ENCODE measurements at places on chromosomes 11 and 22.

DNA sequence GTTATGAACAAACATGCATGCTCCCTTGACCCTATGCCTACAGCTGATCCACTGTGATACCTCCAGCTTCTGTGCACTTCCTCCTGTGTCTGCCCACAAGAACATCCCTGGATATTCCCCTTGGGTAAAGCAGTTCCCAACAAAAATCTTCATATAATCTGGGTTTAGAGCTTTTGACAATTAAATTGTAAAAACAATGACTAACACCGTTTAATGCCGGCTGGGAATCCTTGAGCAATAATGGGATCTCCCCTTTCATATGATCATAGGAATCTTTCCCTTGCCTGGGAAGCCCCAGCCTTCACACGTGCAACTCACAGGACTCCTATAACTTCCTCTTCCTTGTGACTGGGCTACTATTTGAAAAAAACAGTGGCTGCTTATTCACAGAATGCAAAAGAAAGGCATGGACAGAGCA, 6.3 kb upstream of the ZC3H12C start:
- no peak for DNase-seq

GRCh38 chr11:95466416-95466815, 235.4 kb upstream of the SESN3 start:
- no peak for DNase-seq

GRCh38 chr22:17797721-17798559, 23.7 kb upstream of the BID start:
- DNase-seq: peak; percentile 29

GRCh38 chr11:74672956-74673692, 58.1 kb downstream of the CHRDL2 start:
- no peak for DNase-seq

DNA sequence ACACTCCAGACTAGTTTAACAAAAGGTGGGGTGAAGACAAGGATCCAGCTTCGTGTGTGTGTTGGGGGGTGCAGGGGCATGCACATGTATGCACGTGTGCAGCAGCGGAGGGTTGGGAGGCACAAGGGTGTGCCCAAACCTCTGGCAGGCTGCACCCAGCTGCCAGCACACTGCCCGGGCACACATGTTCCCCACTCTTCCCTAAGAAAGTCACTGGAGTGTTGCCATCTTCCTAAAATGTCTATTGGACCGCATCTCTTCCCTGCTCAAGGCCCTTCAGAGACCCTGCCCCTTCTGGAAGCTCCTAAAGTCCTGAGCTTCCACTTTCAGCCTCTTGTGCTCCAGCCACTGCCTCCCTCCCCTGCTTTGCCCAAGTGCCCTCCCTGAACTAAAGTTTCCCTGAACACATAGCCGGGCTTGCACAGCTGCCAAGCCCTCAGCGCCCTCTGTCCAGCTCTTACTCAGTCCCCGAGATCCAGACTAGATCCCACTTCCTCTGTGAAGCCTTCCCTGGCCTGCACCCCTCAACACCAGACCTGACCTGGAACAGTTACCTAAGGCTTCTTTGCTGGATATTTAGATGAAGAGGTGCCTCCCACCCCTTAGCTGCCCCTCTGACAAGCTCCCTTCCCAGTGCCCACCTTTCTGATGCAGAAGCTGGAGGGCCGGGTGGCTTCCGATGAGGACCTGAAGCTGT, 6.0 kb downstream of the CFL1 start:
- DNase-seq: no peak

DNA sequence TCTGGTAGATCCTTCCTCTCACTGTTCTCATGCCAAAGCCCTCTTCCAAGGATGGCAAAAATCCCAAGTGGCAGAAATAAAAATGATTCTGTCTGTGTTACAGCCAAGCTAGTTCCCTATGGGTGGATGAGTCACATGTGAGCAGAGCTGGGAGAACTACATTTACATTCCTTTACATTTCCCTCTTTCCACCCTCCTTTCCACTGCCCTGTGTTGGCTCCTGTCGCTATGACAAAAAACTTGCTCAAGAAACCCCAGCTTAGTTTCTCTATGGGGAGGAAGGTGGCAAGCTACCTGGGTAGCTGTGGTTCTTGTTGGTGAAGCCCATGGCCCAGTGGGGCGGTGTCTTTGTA, 10.2 kb upstream of the DDB2 start:
- DNase-seq: no peak

DNA sequence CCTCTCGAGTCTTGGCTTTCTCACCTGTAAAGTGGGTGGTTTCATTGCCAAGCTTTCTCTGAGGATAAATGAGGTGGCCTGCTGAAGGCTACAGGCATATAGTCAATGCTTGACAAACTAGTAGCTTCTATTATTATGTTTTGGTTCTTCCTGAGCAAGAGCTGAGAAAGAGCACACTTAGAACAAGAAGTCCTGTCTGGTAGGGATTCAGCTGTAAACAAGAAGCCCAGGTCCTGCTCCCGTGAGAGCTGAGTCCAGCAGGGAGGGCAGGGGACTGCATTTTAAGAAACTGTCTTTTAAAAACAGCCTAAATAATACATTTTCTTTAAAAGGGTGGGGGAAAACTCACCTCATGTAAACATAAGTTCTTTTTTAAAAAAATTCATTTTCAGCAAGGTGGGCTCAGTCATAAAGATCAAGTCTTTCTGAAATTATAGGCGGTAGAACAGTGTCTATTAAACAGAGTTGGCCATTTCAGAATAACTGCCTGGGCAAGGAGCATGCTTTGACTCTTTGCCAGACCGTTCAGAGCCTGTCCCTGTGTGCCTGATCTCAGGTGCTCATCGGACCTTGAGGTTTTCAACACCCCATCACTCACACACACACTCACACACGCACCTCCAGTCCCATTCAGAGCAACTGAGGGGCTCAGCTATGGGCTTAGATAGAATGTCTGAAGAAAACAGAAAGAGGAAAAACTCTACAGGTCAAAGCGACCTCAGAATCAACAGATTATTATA, 29.2 kb upstream of the MYO18B start:
- no peak for DNase-seq

DNA sequence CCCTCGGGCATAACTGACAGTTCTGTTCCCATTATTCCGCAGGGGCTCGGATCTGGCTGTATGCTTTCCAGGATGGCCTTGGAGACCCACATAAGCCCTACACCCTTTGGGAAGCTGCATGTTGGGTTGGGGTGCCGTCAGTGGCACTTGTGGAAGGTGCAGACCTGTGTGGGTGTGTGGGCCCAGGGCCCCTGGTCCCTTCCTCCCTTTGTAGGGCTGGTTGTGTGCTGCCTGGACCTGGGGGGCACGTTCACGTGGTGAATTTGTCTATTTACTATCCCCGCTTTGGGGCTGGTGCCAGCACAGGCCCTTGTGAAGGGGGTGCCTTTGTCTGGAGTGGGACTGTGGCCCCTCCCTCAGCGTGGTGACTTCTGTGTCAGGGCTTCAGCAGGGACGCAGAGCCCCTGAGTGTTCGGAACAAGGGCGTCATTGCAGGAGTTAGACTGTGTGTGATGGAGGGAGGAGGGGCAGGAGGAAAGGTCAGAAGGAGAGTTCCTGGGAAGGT, 15.0 kb upstream of the PPP6R3 start:
- no peak for DNase-seq
